ENCODE measurements at places on chromosomes 7 and 10. TPM values are rescaled to one million over a fixed set of nuclear protein-coding genes. Genes with fewer than 3 reads are reported as not detected.

AS3MT gene
- total RNA-seq, result 0.67 TPM

NUDT13 gene
- total RNA-seq, result 1.3 TPM

C10orf62 gene
- total RNA-seq, result not detected

CHN2 gene
- 1.2 TPM for total RNA-seq

SLC29A3 gene
- 5.3 TPM for total RNA-seq

GOLGA7B gene
- total RNA-seq, result 0.55 TPM

SLC13A4 gene
- not detected for total RNA-seq

CCL24 gene
- not detected for total RNA-seq

TMEM254 gene
- 15.6 TPM for total RNA-seq

DNA sequence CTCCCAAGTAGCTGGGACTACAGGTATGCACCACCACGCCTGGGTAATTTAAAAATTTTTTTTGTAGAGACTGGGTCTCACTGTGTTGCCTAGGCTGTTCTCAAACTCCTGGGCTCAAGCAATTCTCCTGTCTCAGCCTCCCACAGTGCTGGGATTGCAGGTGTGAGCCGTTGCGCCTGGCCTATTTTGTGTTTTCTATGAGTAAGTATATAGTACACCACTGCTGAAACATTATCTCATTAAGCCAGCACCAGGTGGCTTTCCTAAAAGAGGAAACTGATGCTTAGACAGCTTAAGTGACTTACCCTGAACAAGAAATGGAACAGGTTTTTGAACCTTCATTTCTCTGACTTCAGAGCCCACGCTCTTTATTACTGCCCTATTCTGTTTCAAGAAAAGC, 7.8 kb upstream of the PTPN12 start:
- no peak overlapping the region for H3K4me3 ChIP-seq
- no peaks in the 10 kb centered on the region for H3K27me3 ChIP-seq
- H3K27ac ChIP-seq, result no peak overlapping the region
- peaks cover 12% of the 10 kb centered on the region for H3K4me1 ChIP-seq

DNA sequence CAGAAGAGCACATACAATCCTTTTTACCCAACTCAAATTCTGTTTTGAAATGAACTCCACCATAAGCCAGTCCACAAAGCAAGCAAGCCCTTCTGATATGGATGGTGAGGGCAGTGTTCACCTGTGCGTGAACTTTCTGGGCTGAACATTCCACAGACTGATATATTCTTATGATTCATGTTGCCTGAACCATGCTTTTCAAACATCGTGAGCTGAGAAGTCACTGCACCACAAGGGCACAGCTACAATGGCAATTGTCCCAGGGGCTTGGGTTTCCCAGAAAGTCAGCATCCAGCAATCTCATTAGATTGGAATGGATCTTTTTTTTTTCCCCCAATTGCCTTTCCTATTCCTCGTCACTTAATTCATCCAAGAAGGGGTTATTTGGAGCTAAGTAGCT, 86.9 kb upstream of the ZNF438 start:
- no peaks in the 10 kb centered on the region for H3K36me3 ChIP-seq
- no peaks in the 10 kb centered on the region for H3K27me3 ChIP-seq
- no peak overlapping the region for H3K27ac ChIP-seq
- no peak for DNase-seq

- H3K36me3 ChIP-seq, result no peaks in the 10 kb centered on the region
- peak; percentile 67 for DNase-seq
Observed at GRCh38 chr10:30562787-30563186, 66.8 kb downstream of the LYZL2 start.

DNA sequence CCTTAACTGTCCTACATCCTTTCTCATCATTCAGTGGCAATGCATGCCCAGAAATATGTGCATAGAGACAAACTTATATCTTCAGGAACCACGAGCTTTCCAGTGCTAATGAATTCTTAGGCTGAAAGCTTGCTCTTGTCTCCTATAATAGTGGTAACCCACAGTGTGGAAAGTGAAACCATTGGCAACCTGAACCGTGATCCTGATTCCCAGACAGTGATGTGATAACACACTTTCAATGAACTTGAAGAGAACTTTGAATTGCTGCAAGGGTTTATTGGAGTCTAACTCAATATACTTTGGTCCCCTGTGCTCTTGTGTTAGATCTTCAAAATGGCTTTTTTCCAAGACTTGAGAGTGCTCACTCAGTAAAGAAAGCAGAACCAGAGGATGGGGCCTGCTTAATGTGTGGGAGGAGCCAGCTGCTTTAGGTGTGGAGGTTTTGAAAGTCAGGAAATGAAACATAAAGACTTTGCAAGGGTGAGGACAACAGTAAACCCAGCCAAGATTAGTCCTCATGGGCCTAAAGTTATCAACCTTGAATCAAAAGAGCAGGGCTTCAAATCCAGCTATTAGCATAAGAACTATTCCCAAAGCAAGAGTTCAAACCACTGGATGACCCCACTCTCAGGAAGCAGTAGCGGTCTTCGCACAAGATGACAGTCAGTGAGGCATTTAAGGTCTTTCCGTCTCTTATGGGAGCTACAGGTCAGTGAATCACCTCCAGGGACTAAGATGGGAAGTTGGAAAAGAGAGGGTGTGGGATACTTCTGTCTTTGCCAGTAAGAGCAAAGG, 332.4 kb upstream of the NRP1 start:
- no peak for DNase-seq
- no peaks in the 10 kb centered on the region for H3K36me3 ChIP-seq
- peaks cover 9% of the 10 kb centered on the region for H3K4me1 ChIP-seq
- no peak overlapping the region for H3K4me3 ChIP-seq

DNA sequence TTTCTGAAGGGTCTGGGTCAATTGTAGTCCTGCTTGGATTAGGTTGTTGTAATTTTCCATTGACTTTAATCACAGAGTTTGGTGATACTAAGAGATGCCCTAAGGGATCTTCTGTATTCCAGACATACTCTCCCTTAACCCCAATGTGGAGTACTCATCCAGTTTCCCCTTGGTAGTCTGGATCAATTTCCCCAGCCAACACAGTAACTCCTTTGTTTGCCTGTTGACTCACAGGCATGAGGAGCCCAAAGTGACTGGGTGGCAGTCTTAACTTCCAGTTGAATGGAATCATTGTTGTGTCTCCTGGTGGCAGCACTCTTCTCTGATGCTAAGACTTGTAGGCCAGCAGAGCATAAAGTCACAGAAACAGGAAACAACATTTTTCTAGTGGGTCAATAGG, 41.5 kb upstream of the PIK3CG start:
- no peak for DNase-seq
- no peak overlapping the region for H3K27ac ChIP-seq
- H3K27me3 ChIP-seq, result no peaks in the 10 kb centered on the region
- no peaks in the 10 kb centered on the region for H3K36me3 ChIP-seq
- no peak overlapping the region for H3K4me3 ChIP-seq

DNA sequence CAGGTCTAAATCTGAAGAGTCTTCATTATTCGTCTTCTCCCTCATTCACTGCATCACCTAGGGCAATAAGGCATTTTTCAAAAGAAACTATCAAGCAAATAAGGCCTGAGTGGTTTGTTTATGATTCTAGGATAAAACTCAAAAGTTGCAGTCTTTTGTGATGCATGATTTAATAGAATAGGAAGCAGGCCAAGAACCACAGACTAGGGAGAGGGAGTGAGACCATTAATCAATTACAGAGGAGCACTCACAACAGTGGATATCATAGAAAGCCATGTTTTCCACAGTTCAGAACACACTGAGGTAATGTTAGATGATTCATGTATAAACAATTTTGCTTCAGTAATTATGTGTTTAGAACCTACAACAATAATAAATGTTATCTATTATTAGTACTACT, 87.8 kb upstream of the LRRTM3 start:
- H3K4me3 ChIP-seq, result no peak overlapping the region
- H3K27ac ChIP-seq, result no peak overlapping the region
- H3K36me3 ChIP-seq, result no peaks in the 10 kb centered on the region
- DNase-seq, result no peak
- no peaks in the 10 kb centered on the region for H3K4me1 ChIP-seq
- no peaks in the 10 kb centered on the region for H3K27me3 ChIP-seq

GRCh38 chr10:75547391-75548298, 116.2 kb downstream of the LRMDA start:
- H3K36me3 ChIP-seq, result no peaks in the 10 kb centered on the region
- no peak for DNase-seq
- H3K27ac ChIP-seq, result no peak overlapping the region
- H3K4me3 ChIP-seq, result no peak overlapping the region
- no peaks in the 10 kb centered on the region for H3K27me3 ChIP-seq
- H3K4me1 ChIP-seq, result no peaks in the 10 kb centered on the region

DNA sequence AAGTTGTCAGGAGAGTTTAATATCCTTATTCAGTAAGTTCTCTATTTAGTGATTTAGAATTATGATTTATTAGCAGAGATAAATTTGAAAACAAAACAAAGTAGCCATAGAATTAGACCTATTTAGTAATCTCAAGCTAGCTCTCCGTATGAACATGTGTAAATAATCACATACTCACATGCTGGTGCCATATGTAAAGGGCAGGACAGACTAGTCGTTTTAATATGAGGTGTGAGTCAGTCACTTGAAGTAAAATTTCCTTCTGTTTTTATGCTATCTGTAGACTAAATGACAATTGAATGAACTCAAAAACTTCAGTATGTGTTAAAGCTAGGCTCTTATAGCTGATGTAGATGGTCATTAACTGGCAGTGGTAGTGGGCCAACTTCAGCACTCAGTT, 67.1 kb downstream of the WAC start:
- no peak for DNase-seq
- peaks cover 31% of the 10 kb centered on the region for H3K36me3 ChIP-seq

GRCh38 chr7:141686074-141686473, 15.9 kb downstream of the DENND11 start:
- H3K4me3 ChIP-seq, result no peak overlapping the region
- no peaks in the 10 kb centered on the region for H3K27me3 ChIP-seq
- H3K27ac ChIP-seq, result no peak overlapping the region
- no peak for DNase-seq
- H3K4me1 ChIP-seq, result peaks cover 12% of the 10 kb centered on the region
- peaks cover 8% of the 10 kb centered on the region for H3K36me3 ChIP-seq

DNA sequence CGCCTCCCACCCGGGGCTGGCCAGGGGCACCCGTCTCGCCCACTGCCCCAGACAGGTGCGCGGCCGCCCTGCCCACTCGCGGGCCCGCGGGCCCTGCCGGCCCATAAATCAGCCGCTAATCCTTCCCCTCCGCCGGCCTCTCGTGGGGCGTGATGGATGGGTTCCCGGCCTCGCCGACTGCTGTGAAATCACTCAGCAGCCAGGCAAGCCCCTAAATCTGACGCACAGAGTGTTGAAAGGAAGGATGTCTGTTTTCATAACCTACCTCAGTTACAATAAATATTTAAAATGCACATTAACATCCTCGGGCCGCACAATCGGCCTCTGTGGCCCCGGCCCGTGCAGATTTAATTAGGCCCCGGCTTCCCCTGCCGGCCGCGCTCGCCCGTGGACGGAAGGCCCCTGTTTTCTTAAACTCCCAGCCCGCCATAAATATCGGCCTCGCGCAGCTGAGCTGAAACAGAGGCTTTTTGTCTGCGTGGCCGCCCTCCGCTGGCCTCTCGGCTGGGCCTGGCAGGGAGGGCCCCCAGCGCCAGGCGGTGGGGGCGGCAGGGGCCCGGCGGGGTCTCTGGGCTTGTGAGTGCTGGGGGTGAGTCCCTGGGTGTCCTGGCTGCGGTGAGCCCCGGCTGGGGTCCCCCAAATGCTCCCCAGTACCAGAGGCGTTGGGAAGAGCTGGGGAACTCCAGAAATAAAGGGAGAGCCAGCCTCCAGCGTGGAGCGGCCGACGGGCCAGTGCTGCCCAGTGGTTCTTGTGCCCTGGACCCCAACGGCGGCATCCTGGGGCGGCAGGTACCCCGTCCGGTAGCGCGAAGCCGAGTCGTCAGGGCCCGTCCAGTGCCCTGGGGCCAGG, 90.7 kb downstream of the UNCX start:
- H3K4me1 ChIP-seq, result no peaks in the 10 kb centered on the region
- no peak overlapping the region for H3K27ac ChIP-seq
- no peaks in the 10 kb centered on the region for H3K27me3 ChIP-seq
- no peak for DNase-seq
- no peak overlapping the region for H3K4me3 ChIP-seq
- no peaks in the 10 kb centered on the region for H3K36me3 ChIP-seq

DNA sequence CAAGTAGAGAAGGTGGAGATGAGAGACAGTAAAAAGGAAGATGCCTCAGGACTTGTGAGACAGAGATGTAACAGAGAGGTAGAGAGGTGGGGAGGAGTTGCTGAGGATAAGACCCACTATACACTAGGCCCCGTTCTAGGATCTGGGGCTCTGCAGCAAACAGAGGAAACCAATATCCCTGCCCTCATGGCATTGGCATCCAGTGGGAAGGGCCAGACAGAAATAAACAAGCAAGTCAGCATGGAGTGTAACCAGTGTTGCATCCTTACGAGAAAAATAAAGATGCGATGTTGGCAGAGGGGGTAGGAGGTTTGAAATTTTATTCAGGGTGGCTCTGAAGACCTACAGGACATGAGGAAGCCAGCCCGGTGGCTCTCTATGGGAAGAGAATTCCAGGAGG, 22.0 kb upstream of the EEPD1 start:
- H3K27ac ChIP-seq, result no peak overlapping the region
- H3K27me3 ChIP-seq, result no peaks in the 10 kb centered on the region
- H3K4me3 ChIP-seq, result no peak overlapping the region
- no peaks in the 10 kb centered on the region for H3K36me3 ChIP-seq
- H3K4me1 ChIP-seq, result no peaks in the 10 kb centered on the region

- H3K27ac ChIP-seq, result no peak overlapping the region
- H3K4me1 ChIP-seq, result no peaks in the 10 kb centered on the region
- H3K27me3 ChIP-seq, result no peaks in the 10 kb centered on the region
- no peak for DNase-seq
Observed at GRCh38 chr7:34438436-34438835, 219.6 kb upstream of the NPSR1 start.

GRCh38 chr7:40887099-40887498, 752.3 kb downstream of the SUGCT start:
- no peak for DNase-seq
- no peaks in the 10 kb centered on the region for H3K27me3 ChIP-seq
- H3K36me3 ChIP-seq, result no peaks in the 10 kb centered on the region
- H3K4me1 ChIP-seq, result no peaks in the 10 kb centered on the region
- H3K27ac ChIP-seq, result no peak overlapping the region
- no peak overlapping the region for H3K4me3 ChIP-seq

DNA sequence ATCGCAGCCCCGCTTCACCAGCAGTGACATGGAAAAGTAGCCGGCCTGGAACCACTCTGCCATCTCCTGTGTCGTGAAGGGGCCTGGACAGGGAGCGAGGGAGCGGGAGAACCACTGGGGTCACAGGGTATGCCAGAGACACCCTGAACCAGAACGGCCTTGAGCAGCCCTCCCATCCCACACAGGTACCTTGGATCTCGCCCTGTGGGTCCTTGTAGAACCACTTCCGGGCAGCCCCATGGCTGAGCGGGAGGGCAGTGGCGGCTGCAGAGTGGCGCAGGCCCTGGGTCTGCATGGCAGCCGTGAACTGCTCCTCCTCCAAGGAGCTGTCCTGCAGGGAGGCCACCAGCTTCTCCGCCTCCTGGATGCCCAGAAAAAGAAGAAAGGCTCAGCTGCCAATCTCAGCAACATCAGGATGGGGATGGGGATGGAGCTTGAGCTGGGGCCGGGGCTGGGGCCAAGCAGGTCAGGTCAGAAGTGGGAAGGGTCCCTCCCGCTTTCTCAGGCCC, 9.5 kb downstream of the GIGYF1 start:
- no peaks in the 10 kb centered on the region for H3K27me3 ChIP-seq
- no peak overlapping the region for H3K4me3 ChIP-seq

- peak overlapping the region; percentile 95 for H3K4me3 ChIP-seq
- H3K27ac ChIP-seq, result peak overlapping the region; percentile 94
- peaks cover 3% of the 10 kb centered on the region for H3K36me3 ChIP-seq
- peaks cover 52% of the 10 kb centered on the region for H3K4me1 ChIP-seq
Observed at GRCh38 chr10:13100349-13101294, 659 bp downstream of the OPTN start.

Data from activated T-cell treated with anti-CD3 and anti-CD28 coated beads, Interleukin-2, amount 50 U/mL, for 72 hours (primary cell).